Panc1 (cell line): ENCODE measurements at places on chromosomes 4 and X.

DNA sequence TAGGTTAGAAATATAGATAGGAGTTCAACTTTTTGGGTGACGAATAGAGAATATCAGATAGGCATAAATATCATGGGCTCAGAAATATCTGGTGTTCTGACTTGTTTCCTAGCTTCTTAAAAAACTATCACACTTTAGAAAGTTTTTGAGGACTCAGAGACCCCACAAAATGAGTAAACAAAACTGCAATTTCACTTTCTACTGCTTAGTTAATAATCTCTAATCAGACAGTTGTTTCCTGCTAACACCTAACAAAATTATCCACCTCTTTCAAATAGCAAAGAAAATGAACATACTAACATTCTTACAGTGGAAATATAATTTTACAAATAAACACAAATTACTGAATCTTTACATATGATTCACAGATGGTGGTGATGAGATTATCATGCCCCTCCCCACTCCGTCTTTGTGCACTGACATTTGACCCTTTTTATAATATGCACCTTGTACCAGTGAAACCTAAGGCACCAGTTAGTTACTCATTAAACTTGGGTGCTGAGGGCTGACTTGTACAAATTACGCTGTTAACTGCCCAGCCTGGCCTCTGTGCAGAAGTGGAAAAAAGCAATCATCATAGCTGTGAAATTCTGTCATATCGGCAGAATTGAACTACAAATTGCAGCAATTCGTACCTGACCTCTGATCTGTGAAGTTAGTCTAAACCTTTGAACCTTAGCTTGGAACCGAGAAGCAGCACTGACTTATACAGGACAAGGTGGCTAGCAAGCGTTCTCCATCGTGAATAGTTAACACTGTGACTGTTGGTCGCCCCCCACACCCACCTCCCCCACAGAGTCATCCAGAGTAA, 138.7 kb downstream of the CHRNA9 start:
- DNase-seq: no peak

GRCh38 chrX:107324493-107325310, 118.3 kb downstream of the DNAAF6 start:
- DNase-seq: no peak

GRCh38 chr4:185534866-185535611, at the start of gene PDLIM3:
Gene PDLIM3 (minus strand): TSS chr4:185535507. CDS start chr4:185535434, 73 bp downstream.
- no peak for DNase-seq

DNA sequence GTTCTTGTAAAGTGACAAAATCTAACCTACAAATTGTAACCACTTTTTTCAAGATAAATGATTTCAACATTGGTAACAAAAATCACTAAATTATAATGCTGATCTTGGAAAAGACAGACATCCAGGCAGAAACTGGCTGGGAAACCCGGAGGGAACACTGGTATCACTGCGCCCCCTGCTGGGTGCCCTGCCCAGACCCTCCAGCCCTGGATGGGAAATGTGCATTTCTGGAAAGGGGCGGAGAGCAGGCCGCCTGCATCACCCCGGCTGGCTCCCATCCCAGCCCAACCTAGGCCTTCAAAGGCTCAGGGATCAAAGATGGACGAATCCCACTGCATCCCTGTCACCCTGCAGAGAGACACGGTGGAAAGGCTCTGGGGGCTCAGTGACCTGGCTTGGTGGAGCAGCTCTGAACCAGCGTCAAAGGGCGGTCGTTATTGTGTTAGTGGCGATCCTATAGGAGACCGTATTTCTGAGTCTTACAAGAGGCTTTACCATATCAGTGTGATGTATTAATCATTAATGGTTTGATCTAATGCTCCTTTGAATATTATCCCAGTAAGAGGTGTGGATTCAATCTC, 37.3 kb downstream of the ACOX3 start:
- DNase-seq: no peak

- no peak for DNase-seq
Measured at GRCh38 chr4:152585023-152585441, 49.1 kb upstream of the FBXW7 start.

DNA sequence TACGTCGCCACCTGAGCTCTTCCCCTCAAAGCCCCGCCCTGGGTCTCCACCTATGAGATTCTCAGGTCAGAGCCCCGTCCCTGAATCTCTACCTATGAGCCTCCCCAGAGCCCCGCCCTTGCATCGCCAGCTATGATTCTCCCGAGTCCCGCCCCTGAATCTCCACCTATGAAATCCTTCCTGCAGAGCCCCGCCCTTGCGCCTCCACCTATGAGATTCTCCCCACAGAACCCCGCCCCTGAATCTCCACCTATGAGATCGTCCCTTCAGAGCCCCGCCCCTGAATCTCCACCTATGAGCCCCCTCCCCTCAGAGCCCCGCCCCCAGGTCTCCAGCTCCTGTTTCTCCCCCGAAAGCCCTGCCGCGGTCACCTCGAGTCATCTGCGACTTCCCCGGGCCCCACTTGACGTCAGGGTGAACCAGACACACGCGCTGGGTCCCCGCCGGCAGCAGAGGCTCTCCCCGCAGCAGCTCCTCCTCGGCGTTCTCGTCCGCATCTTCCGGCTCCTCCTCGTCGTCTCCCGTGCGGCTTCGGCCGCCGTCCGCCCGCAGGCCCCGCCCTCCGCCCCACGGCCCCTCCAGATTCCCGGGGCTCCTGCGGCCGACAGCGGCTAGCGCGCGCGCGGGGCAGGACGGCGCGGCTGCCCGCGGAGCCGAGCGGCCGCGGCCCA, 393 bp downstream of the GTPBP6 start:
- DNase-seq: peak; percentile 48

- no peak for DNase-seq
Measured at GRCh38 chr4:92304121-92304520, 355 bp downstream of the GRID2 start.

DNA sequence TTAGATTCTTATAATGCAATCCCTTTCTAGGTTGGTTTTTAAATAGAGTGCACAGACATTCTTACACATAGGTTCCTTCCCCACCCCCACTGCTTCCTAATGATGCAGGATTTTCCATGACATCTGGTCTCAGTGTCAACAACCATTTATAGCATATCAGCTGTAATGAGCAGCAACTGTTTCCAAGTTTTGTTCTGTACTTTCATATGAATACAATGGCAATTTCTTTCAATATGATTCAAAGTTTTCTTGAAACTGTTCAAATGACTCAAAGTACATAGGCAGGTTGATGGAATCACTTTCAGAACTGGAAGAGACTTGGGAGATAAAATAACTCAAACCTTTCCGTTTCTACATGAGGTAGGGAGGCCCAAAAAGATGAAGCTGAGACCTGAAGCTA, 220.7 kb downstream of the CAMK2D start:
- DNase-seq: peak; percentile 28

GRCh38 chr4:123825596-123826291, 429.1 kb downstream of the SPRY1 start:
- no peak for DNase-seq

GRCh38 chrX:119391279-119391678, 7.9 kb upstream of the SLC25A43 start:
- no peak for DNase-seq

DNA sequence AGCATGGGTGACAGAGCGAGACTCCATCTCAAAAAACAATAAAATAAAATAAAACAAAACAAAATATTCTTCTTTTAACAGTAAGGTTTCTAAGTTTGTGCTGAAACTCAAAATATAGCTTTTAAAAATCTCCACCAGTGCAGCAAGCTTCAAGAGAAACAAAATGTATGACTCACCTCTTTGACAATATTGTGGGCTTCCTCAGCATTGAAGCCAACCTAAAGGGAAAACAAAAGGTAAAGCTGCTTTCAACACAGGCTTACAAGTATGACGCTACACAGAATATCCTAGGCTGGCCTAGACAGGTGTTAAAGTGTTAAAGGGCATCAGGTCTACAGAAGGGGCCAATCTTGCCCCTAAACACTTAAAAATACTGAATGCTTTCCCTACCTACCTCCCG, 1.2 kb downstream of the DYNLT3 start:
- DNase-seq: no peak
